ENCODE measurements at places on chromosomes 2 and 18.

DNA sequence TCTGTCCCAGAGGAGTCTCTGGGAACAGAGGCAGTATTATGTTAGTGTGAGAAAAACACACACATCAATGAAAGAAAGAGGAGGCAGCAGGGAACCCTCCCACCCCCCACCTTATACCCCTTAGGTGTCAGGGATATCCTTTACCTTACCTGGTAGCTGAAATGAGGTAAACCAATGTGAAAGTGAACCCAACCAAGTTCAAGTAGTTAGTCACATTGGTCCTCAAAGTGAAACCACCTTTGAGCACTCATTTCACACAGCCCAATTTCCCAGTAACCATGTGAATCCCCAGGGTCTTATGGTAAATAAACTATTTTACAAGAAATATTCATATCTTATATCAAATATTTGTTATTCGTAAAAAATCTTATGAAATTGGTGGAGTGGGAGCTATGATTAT is 377.8 kb downstream of the LRATD1 start:
- H3K4me1 ChIP-seq, result no peaks in the 10 kb centered on the region
- no peaks in the 10 kb centered on the region for H3K27me3 ChIP-seq
- H3K4me3 ChIP-seq, result no peak overlapping the region
- H3K36me3 ChIP-seq, result no peaks in the 10 kb centered on the region
- no peak overlapping the region for H3K27ac ChIP-seq
- DNase-seq, result no peak

GRCh38 chr2:133061874-133062593 is 392.0 kb upstream of the LYPD1 start:
- H3K4me1 ChIP-seq, result no peaks in the 10 kb centered on the region
- H3K27ac ChIP-seq, result no peak overlapping the region
- no peaks in the 10 kb centered on the region for H3K36me3 ChIP-seq
- no peaks in the 10 kb centered on the region for H3K27me3 ChIP-seq

- no peaks in the 10 kb centered on the region for H3K36me3 ChIP-seq
- no peak overlapping the region for H3K27ac ChIP-seq
- H3K4me1 ChIP-seq, result no peaks in the 10 kb centered on the region
- no peak for DNase-seq
- no peak overlapping the region for H3K4me3 ChIP-seq
- no peaks in the 10 kb centered on the region for H3K27me3 ChIP-seq
Measured at GRCh38 chr2:183927406-183928325, 670.7 kb upstream of the ZNF804A start.

GRCh38 chr2:25920336-25920735 is 42.0 kb upstream of the ASXL2 start:
- no peaks in the 10 kb centered on the region for H3K36me3 ChIP-seq
- H3K27ac ChIP-seq, result no peak overlapping the region
- no peaks in the 10 kb centered on the region for H3K4me1 ChIP-seq
- no peak for DNase-seq
- no peaks in the 10 kb centered on the region for H3K27me3 ChIP-seq

GRCh38 chr18:49342690-49343089 is 117.8 kb downstream of the DYM start:
- H3K4me3 ChIP-seq, result no peak overlapping the region
- no peaks in the 10 kb centered on the region for H3K27me3 ChIP-seq
- H3K27ac ChIP-seq, result no peak overlapping the region

GRCh38 chr2:54635554-54636152 is 87.8 kb upstream of the EML6 start:
- H3K36me3 ChIP-seq, result peaks cover 96% of the 10 kb centered on the region
- peaks cover 84% of the 10 kb centered on the region for H3K4me1 ChIP-seq
- H3K27ac ChIP-seq, result peak overlapping the region; percentile 76
- H3K27me3 ChIP-seq, result no peaks in the 10 kb centered on the region

GRCh38 chr2:3619033-3619432 is 24.1 kb downstream of the COLEC11 start:
- H3K27me3 ChIP-seq, result no peaks in the 10 kb centered on the region
- H3K27ac ChIP-seq, result no peak overlapping the region
- no peak for DNase-seq
- no peaks in the 10 kb centered on the region for H3K4me1 ChIP-seq
- no peak overlapping the region for H3K4me3 ChIP-seq

DNA sequence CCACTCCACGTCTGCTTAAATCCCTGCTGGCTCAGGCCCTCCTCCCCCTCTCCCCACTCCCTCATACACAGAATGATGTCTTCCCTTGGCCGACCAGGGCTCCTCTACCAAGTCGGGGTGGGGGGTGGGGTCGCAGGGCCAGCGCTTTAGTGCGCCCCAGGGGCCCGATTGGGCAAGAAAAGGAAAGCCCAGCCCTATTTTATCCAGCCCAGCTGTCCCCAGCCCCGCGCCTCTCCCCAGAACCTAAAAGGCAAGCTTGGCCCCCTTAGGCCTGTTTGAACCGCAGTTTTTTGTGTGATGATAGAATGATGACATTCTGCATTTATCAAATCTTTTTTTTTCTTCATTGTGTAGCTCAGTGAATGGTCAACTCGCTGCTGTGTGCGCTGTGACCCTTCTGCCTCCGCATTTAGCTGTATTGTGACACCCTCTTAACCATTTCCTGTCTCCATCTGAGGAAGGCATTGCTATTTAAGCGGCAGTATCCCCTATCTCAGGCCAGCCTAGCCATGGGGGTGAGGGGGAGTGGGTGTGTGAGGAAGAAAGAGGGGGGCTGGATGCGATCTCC is 231.4 kb downstream of the HAUS1 start:
- no peaks in the 10 kb centered on the region for H3K36me3 ChIP-seq
- H3K4me3 ChIP-seq, result peak overlapping the region; percentile 54
- no peak for DNase-seq
- peaks cover 39% of the 10 kb centered on the region for H3K27me3 ChIP-seq
- H3K27ac ChIP-seq, result no peak overlapping the region

- H3K4me1 ChIP-seq, result peaks cover 27% of the 10 kb centered on the region
- no peaks in the 10 kb centered on the region for H3K27me3 ChIP-seq
- H3K36me3 ChIP-seq, result no peaks in the 10 kb centered on the region
Measured at GRCh38 chr2:42843131-42843530, 50.7 kb upstream of the HAAO start.

DNA sequence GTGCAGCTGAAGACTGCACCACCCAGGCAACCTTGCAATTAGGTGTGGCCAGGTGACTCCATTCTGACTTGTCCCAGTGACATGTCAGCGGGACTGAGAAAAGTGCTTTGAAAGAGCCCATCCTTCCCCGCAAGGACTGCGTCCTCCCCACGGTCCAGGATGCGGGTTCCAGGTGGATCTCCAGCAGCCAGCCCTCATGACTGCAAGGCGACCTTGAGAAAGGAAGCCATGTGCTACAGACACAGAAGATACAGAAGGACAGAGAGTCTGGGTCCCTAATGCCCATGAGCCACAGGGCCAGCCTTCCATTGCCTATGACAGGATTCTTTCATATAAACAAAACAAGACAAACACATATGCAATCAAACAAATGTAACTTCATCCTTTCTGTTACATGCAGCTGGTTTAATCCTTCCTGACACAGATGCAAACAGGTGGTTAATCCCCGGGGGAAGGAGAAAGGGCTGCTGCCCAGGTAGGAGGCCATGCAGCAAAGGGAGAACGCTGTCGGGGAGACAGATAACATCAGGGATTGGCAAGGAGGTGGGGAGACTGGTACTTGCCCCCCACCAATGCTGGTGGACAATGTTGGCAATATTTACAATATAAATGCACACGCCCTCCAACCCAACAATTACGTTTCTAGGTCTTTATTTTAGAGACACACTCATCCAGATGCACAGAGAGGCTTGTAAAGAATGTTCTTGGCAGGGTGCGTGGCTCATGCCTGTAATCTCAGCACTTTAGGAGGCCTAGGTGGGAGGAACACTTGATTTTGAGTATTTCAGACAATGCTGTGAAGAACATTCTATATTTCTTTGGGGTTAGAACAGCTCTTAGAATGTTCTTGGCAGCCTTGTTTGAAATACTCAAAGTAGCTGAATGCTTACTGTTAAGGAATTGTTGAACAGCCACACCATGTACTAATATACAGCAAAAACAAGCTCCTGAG is 64.8 kb downstream of the NCAPH start:
- H3K4me3 ChIP-seq, result no peak overlapping the region
- no peaks in the 10 kb centered on the region for H3K36me3 ChIP-seq
- H3K4me1 ChIP-seq, result peaks cover 6% of the 10 kb centered on the region
- H3K27ac ChIP-seq, result no peak overlapping the region
- H3K27me3 ChIP-seq, result no peaks in the 10 kb centered on the region

DNA sequence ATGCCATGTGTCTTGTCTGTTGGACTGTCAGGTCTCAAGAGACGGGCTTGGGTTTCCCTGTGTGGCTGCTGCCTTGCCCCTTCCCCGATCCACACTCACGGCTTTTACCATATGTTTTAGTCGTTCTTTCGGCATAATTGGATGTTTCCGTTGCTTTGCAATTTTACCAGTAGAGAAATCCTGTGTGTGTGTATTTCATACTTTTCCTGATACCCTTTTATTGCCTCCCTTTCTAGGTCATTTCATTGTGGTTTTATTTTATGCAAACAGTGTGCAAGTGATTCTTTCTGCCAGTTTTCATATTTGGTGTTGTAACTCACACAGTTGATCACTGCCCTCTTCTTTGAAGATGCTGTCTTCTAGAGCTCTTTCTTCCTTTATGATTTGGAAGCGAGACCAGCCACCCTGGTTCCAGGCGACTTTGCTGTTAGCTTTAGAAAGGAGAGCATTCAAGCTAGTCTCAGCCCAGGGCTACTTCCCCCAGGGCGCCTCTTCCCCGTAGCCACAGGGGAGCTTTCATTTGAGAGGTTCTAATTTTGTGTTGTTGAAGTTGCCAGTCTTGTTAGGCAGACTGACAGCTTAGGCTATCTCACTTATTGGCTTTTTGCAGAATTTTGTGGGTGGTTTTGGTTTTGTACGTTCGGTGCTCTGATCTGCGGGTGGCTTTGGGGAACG is 17.0 kb downstream of the SH3BP4 start:
- H3K27ac ChIP-seq, result no peak overlapping the region
- no peaks in the 10 kb centered on the region for H3K36me3 ChIP-seq
- H3K4me1 ChIP-seq, result peaks cover 9% of the 10 kb centered on the region
- H3K27me3 ChIP-seq, result no peaks in the 10 kb centered on the region

DNA sequence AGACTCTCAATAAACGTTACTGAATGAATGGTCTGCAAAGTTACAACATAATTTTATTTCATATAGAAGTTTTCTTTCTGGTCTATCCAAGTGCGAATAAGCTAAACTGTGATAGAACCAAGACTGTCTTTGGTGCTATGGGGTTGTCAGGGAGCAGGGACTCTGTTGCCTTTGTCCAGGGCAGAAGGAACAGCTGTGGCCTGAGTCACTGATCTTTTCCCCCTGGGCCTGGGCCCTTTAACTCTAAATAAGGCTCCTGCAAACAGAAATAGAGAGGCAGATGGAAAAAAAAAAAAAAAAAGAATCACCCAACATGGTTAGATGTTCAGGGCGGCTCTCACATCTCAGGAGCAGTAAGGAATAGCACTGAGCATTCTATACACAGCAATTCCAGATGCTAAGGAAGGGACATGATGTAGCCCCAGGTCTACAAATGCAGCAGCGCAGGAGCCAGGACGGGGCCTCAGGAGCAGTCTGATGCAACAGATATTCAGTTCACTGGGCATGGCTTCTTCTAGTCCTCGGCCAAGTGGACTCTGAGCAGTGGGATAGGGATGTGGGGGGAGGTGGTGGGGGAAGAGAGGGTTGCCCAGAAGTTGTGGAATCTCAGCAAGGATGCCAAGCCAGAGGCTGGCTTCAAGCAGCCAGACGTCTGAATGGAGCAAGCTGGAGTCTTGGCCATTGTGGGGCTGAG is 247.1 kb upstream of the SIX2 start:
- H3K4me1 ChIP-seq, result peaks cover 16% of the 10 kb centered on the region
- H3K4me3 ChIP-seq, result no peak overlapping the region
- no peak for DNase-seq
- no peaks in the 10 kb centered on the region for H3K27me3 ChIP-seq
- H3K36me3 ChIP-seq, result no peaks in the 10 kb centered on the region

GRCh38 chr2:24115057-24115456 is 8.1 kb downstream of the PFN4 start:
- no peaks in the 10 kb centered on the region for H3K36me3 ChIP-seq
- H3K4me3 ChIP-seq, result no peak overlapping the region
- H3K27me3 ChIP-seq, result no peaks in the 10 kb centered on the region
- no peak overlapping the region for H3K27ac ChIP-seq

DNA sequence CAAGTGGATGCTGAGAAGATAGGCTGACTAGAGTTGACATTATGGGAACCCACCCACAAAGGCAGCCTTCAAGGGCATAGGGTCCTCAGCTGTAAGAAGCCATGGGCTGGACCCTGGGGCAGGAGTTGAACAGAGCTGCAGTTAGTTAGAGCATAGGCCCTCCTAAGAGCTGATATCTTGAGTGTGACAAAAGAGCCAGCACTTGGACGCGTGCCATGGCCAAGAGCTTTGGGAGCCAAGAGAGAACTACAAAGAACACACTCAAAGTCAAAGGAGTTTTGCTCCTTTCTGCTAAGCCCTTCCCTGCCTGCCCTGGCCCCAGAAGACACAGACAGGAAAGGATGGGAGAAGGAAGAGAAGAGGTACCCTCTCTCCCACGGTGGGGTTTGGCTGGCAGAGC is 29.9 kb upstream of the AGAP1 start:
- peaks cover 5% of the 10 kb centered on the region for H3K4me1 ChIP-seq
- no peak overlapping the region for H3K27ac ChIP-seq
- H3K4me3 ChIP-seq, result no peak overlapping the region
- DNase-seq, result peak; percentile 73

All from lower lobe of right lung (tissue), 2 donors.